Uterine smooth muscle cell (primary cell): ENCODE measurements at places on chromosomes 6 and 20. TPM values are rescaled to one million over a fixed set of nuclear protein-coding genes. Genes with fewer than 3 reads are reported as not detected.

The RMND1 gene
- 44.9 and 56.6 TPM in 2 replicates for total RNA-seq

The PSMA7 gene
- 356 and 601 TPM in 2 replicates for total RNA-seq

The ELMO2 gene
- total RNA-seq: 34.4 and 36.7 TPM in 2 replicates

The MUC21 gene
- not detected in 2 replicates for total RNA-seq

The IP6K3 gene
- total RNA-seq: 0.22 and 0.50 TPM in 2 replicates

The PACSIN1 gene
- total RNA-seq: not detected in 2 replicates

The CCN6 gene
- not detected in 2 replicates for total RNA-seq

The LCA5 gene
- 4.2 and 6.7 TPM in 2 replicates for total RNA-seq

The MRAP2 gene
- 2.2 and 4.9 TPM in 2 replicates for total RNA-seq

The RIPOR2 gene
- 5.5 and 8.7 TPM in 2 replicates for total RNA-seq

The HEY2 gene
- total RNA-seq: not detected in 2 replicates

The PLCB1 gene
- 15.2 and 16.2 TPM in 2 replicates for total RNA-seq

The FAM217B gene
- total RNA-seq: 3.2 and 4.1 TPM in 2 replicates

The RHAG gene
- not detected in 2 replicates for total RNA-seq

The THEMIS gene
- total RNA-seq: not detected in 2 replicates

The MBOAT1 gene
- 6.5 and 11.6 TPM in 2 replicates for total RNA-seq

The SLC52A3 gene
- total RNA-seq: 0.12 TPM in 1 of 2 replicates, not detected in the other

The MICB gene
- total RNA-seq: 11.6 and 21.9 TPM in 2 replicates

The BMP6 gene
- total RNA-seq: 0.55 and 3.7 TPM in 2 replicates

The RAD21L1 gene
- 0.66 TPM in 1 of 2 replicates, not detected in the other for total RNA-seq
